ENCODE measurements at places on chromosomes 11 and 22. TPM values are rescaled to one million over a fixed set of nuclear protein-coding genes. Genes with fewer than 3 reads are reported as not detected.

BCO2 gene
- total RNA-seq = 1.5 TPM

CRYBB1 gene
- total RNA-seq = not detected

GCAT gene
- total RNA-seq = 1.8 TPM

SAA2 gene
- total RNA-seq = not detected

PAX6 gene
- total RNA-seq = not detected

ACTN3 gene
- 0.22 TPM for total RNA-seq

OR52N1 gene
- total RNA-seq = not detected

DDIAS gene
- 0.59 TPM for total RNA-seq

UBQLNL gene
- total RNA-seq = 0.30 TPM

VSIG10L2 gene
- not detected for total RNA-seq

PRRG4 gene
- total RNA-seq = not detected

OR52M1 gene
- not detected for total RNA-seq

ACAD8 gene
- 16.3 TPM for total RNA-seq

DNA sequence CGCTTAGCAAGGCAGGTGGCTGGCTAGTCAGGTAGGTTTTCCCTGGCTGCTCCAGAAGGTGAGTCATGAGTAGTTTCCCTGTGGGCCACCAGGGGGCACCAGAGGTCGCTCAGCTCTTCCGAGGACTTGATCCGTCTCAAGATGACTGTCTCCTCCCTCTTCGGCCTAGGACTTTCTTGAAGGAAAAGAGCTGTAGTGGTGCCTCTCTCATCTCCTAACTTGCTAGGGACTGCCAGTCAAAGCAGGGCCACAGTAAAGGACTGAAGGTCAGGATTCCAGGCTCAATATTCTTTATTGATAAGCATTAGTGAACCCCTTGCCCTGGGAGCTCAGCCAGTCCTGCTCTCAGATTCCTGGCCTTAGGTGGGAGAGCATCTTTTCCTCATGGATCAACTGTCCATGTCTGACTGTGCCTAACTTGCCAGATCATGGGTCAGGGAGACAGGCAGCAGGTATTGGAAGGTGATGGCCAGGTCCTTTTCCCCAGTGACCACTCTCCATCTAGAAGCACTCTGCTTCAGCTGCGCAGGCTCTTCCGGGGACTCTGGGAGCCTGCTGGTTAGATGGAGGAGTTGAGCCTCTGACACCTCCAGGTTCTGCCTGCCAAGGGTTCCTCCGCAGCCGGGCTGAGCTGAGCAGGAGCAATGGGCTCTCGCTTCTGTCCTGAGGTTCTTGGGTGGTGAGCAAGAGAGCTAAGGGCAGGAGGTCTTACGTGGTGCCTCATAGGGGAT, 1.9 kb downstream of the POLD4 start:
- DNase-seq = peak; percentile 61
- peaks cover 5% of the 10 kb centered on the region for H3K36me3 ChIP-seq
- H3K27me3 ChIP-seq = no peaks in the 10 kb centered on the region

- peaks cover 39% of the 10 kb centered on the region for H3K27me3 ChIP-seq
- H3K27ac ChIP-seq = no peak overlapping the region
- DNase-seq = no peak
- peaks cover 4% of the 10 kb centered on the region for H3K4me1 ChIP-seq
These were observed 19.5 kb downstream of the CDKN1C start for GRCh38 chr11:2865922-2866577.

DNA sequence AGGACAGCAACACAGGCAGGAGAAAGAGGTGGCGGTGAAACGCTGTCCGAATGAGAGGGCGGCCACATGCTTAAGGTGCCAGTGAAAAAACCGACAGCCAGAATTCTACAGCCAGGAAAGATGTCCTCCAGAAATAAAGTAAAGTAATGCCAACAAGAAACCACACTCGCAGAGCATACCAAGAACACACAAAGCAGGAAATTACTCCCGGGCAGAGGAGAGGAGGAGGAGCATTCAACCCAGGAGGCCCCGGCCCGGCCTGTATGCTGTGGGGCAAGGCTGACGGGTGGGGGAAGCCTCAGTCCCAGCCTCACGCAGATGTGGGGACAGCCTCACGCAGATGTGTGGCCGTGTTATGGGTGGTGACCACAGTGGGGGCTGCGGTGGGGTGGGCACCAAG, 28.0 kb downstream of the CHID1 start:
- H3K36me3 ChIP-seq = peaks cover 8% of the 10 kb centered on the region
- H3K27me3 ChIP-seq = no peaks in the 10 kb centered on the region
- H3K4me3 ChIP-seq = no peak overlapping the region
- H3K4me1 ChIP-seq = no peaks in the 10 kb centered on the region

- H3K4me3 ChIP-seq = no peak overlapping the region
- H3K27ac ChIP-seq = no peak overlapping the region
- DNase-seq = no peak
- no peaks in the 10 kb centered on the region for H3K36me3 ChIP-seq
These were observed 9.0 kb upstream of the PANX3 start for GRCh38 chr11:124602193-124602592.

GRCh38 chr22:26857169-26857568, 199.8 kb downstream of the MIAT start:
- H3K4me1 ChIP-seq = no peaks in the 10 kb centered on the region
- no peak overlapping the region for H3K4me3 ChIP-seq
- no peak for DNase-seq
- H3K27ac ChIP-seq = no peak overlapping the region
- H3K36me3 ChIP-seq = peaks cover 3% of the 10 kb centered on the region
- no peaks in the 10 kb centered on the region for H3K27me3 ChIP-seq

DNA sequence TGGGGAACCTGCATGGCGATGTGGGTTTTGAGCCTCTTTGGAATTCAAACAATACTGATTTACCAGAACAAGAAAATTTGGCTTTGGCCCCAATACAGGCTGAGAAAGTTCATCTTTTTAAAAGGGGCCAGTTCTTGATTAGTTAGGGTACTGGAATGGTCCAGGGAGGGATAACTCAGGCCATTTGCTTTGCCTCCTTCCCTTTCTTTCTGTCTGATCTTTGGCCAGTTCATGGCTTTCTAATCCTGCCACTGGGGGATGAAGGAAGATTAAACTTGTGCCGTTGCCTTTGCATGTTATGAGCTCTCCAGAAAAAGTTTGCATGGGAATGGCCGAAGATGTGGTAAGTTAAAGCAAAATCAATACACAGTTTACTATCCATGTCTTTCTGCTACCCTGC, 78.4 kb downstream of the ADAMTS15 start:
- no peaks in the 10 kb centered on the region for H3K36me3 ChIP-seq
- H3K4me1 ChIP-seq = no peaks in the 10 kb centered on the region
- no peak overlapping the region for H3K27ac ChIP-seq
- H3K4me3 ChIP-seq = no peak overlapping the region

GRCh38 chr11:124839128-124839971, 25.9 kb upstream of the ROBO3 start:
- DNase-seq = no peak
- H3K36me3 ChIP-seq = no peaks in the 10 kb centered on the region
- H3K27ac ChIP-seq = no peak overlapping the region
- H3K4me3 ChIP-seq = no peak overlapping the region
- H3K27me3 ChIP-seq = peaks cover 65% of the 10 kb centered on the region

DNA sequence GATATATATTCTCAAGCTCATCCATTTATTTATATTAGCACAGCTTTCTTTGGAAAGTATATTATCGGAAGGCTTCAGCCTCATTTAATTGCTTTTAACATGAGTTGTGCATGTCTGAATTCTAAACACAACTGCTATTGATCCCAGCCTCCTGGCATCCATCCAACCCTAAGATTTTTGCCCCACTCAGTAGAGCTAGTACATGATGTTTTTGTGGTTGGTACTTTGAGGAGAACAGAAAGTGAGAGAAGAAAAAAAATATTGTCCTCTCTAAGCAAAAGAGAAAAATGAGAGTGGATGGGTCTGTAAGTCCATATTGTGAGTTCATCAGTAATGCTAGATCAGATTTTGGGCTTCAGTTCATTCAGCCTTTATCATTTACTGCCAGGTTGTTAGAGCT, 198.7 kb downstream of the DDX10 start:
- no peak overlapping the region for H3K4me3 ChIP-seq
- DNase-seq = no peak
- no peaks in the 10 kb centered on the region for H3K36me3 ChIP-seq
- H3K4me1 ChIP-seq = no peaks in the 10 kb centered on the region
- H3K27ac ChIP-seq = no peak overlapping the region

DNA sequence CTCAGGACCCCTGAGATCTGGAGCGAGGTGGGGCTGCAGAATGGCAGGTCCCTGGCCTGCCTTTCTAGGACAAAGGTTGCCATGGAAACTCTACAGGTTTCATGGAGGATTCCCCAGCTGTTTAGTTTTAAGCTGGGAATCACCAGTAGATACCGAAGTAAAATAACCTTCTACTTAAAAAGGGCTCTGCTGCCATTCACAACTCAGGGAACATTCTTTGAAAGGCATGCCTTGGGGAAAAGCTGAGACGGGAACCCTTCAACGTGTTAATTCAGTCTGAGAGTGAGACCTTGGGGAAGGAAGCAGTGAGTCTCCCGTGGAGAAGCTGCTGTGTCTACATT, 493.3 kb downstream of the BRD1 start:
- no peak overlapping the region for H3K27ac ChIP-seq
- no peak for DNase-seq
- H3K36me3 ChIP-seq = no peaks in the 10 kb centered on the region
- H3K4me1 ChIP-seq = no peaks in the 10 kb centered on the region

DNA sequence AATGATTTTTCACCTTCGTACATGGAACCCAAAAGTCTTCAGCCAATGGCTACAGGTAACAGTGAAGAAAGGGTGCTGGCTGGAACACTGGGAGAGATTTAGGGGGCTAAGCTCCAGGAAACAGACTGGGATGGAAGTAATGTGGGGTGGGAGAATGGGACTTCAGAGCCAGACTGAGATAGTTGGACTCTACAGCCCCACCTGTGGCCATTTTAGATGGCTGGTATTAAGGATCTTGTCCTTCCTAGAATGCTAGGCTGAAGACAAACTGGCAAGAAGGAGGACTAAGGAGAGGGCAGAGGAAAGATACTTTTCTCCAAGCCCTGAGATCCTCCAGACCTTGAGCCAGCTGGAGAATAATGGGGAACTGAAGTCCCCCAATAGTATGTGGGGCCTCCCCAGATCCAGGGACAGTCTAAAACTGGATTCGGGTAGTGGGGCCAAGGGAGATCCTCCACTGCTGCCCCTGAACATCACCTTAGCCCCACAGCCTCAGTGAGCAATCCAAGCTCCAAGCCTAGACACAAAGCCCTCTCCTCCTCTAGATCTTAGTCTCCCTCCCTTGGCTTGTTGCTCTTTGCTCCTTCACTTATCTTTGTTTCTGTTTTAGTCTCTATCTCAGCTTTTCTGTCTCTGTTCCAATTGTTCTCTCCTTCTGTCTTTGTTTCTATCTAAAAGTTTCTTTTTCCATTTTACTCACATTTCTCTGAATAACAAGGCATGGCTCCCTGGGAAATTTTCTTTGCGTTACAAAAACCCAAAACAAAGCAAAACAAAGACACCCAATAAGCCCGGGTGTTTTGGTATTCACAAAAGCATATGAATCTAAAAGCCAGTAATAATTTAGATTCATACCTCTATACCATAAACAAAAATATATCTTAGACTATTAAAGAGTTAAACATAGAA, 16.2 kb upstream of the RRAS2 start:
- no peak for DNase-seq
- H3K36me3 ChIP-seq = no peaks in the 10 kb centered on the region
- no peak overlapping the region for H3K4me3 ChIP-seq
- H3K27me3 ChIP-seq = no peaks in the 10 kb centered on the region
- H3K27ac ChIP-seq = no peak overlapping the region

DNA sequence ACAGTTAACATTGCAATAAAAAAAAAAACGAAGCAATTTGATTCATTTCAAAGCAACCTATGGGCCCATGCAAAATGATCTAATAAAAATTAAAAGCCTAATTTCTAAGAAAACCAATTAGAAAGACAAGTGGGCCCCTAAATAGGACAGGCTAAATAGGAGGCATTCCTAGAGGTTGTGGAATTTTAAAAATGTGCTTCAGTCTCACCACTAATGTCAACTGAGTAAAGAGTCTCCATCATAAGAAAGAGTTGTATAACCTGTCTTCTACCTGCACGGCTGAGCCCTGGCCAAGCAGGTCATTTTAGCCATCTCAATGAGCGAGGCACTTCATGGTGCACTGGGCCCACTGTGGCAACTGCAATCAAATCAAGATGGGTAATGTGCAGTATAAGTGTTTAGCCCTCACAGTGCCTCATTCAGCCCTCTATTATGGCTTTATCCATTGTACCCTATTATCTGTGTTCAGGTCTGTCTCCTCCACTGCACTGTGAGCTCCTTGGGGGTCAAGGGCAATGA, 76.4 kb downstream of the PRSS23 start:
- H3K4me1 ChIP-seq = no peaks in the 10 kb centered on the region
- no peaks in the 10 kb centered on the region for H3K27me3 ChIP-seq
- H3K4me3 ChIP-seq = no peak overlapping the region

GRCh38 chr11:108253176-108253575, 30.3 kb downstream of the ATM start:
- peaks cover 93% of the 10 kb centered on the region for H3K36me3 ChIP-seq
- H3K27me3 ChIP-seq = no peaks in the 10 kb centered on the region
- no peak overlapping the region for H3K27ac ChIP-seq
- peaks cover 5% of the 10 kb centered on the region for H3K4me1 ChIP-seq
- no peak overlapping the region for H3K4me3 ChIP-seq
- no peak for DNase-seq

- no peaks in the 10 kb centered on the region for H3K4me1 ChIP-seq
- H3K27ac ChIP-seq = no peak overlapping the region
- DNase-seq = no peak
- H3K36me3 ChIP-seq = no peaks in the 10 kb centered on the region
- H3K4me3 ChIP-seq = no peak overlapping the region
These were observed 22.7 kb upstream of the OPCML start for GRCh38 chr11:133555034-133555433.

DNA sequence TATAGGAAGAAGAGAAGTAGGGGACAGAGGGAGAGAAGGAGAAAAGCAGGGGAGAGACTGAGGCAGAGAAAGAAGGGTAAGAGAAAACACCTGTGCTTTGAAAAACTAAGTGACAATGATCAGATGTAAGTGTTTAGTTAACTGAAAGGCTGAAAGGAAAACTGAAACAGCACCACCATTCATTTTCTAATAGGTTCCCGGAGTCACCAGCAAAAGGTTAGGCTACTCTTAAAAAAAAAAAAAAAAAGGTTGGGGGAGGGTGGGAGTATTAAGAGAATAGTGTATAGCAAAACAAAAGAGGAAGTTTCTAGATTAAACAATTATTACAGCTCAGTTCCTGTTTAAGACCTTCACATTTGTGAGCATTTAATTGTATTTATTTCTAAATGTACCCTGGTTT, 113.8 kb downstream of the CADM1 start:
- H3K4me3 ChIP-seq = no peak overlapping the region
- H3K27ac ChIP-seq = no peak overlapping the region
- no peak for DNase-seq
- no peaks in the 10 kb centered on the region for H3K36me3 ChIP-seq
- H3K27me3 ChIP-seq = no peaks in the 10 kb centered on the region

- H3K27ac ChIP-seq = no peak overlapping the region
- H3K27me3 ChIP-seq = no peaks in the 10 kb centered on the region
- no peak for DNase-seq
- no peaks in the 10 kb centered on the region for H3K36me3 ChIP-seq
These were observed 418.8 kb downstream of the DYNC2H1 start for GRCh38 chr11:103528046-103528445.
